Bronchial epithelial cell (primary cell): ENCODE measurements at places on chromosomes 4 and X. TPM values are rescaled to one million over a fixed set of nuclear protein-coding genes. Genes with fewer than 3 reads are reported as not detected.

The JCHAIN gene
- total RNA-seq: not detected in 2 replicates

The OCRL gene
- total RNA-seq: 18.2 and 19.6 TPM in 2 replicates

The SLC26A1 gene
- under 0.01 and 0.13 TPM in 2 replicates for total RNA-seq

The SYNPO2 gene
- 0.13 and 0.26 TPM in 2 replicates for total RNA-seq

The ARR3 gene
- total RNA-seq: not detected in 2 replicates

The NLGN4X gene
- 0.13 TPM in 1 of 2 replicates, not detected in the other for total RNA-seq

The RGN gene
- total RNA-seq: 0.26 TPM in 1 of 2 replicates, not detected in the other

The STS gene
- total RNA-seq: 0.26 and 0.77 TPM in 2 replicates

The KLF8 gene
- total RNA-seq: 3.9 and 6.0 TPM in 2 replicates
